ENCODE measurements at places on chromosomes 6 and 20.

DNA sequence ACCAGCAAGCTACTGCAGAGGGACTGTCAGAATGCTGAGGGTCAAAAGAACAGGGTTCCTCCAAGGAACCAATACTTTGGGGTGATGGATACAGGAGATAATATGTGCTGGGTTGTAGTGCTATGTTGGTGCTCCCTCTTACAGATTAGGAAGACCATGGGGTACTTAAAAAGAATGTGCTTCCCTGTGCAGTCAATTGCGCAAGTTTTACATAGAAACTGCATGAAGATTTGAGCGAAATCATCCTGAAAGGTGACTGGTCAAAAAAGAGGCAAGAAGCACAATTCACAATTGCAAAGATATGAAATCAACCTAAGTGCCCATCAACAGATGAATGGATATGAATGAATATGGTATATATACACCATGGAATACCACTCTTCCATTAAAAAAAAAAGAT lies 33.9 kb downstream of the GABRR1 start:
- no peaks in the 10 kb centered on the region for H3K36me3 ChIP-seq
- H3K27me3 ChIP-seq, result peaks cover 11% of the 10 kb centered on the region
- H3K4me1 ChIP-seq, result no peaks in the 10 kb centered on the region
- no peak overlapping the region for H3K27ac ChIP-seq
- H3K4me3 ChIP-seq, result no peak overlapping the region

GRCh38 chr6:144378437-144378836 lies 93.3 kb downstream of the UTRN start:
- DNase-seq, result no peak
- H3K36me3 ChIP-seq, result peaks cover 24% of the 10 kb centered on the region
- H3K27ac ChIP-seq, result no peak overlapping the region

GRCh38 chr6:16947375-16948015 lies 154.4 kb upstream of the STMND1 start:
- DNase-seq, result no peak
- peaks cover 19% of the 10 kb centered on the region for H3K27me3 ChIP-seq
- no peaks in the 10 kb centered on the region for H3K36me3 ChIP-seq
- no peak overlapping the region for H3K27ac ChIP-seq
- H3K4me3 ChIP-seq, result no peak overlapping the region
- H3K4me1 ChIP-seq, result peaks cover 1% of the 10 kb centered on the region

GRCh38 chr6:119138906-119139541 lies 60.6 kb upstream of the FAM184A start:
- no peaks in the 10 kb centered on the region for H3K27me3 ChIP-seq
- H3K36me3 ChIP-seq, result no peaks in the 10 kb centered on the region
- no peaks in the 10 kb centered on the region for H3K4me1 ChIP-seq
- H3K4me3 ChIP-seq, result no peak overlapping the region

GRCh38 chr6:13485923-13486562 lies 1.4 kb downstream of the GFOD1 start:
- peak overlapping the region; percentile 83 for H3K4me3 ChIP-seq
- H3K36me3 ChIP-seq, result no peaks in the 10 kb centered on the region
- peaks cover 16% of the 10 kb centered on the region for H3K27me3 ChIP-seq
- H3K4me1 ChIP-seq, result peaks cover 14% of the 10 kb centered on the region
- no peak for DNase-seq
- peak overlapping the region; percentile 86 for H3K27ac ChIP-seq
